ENCODE measurements at places on chromosomes 12 and 14.

GRCh38 chr12:14766649-14767215 lies 36.5 kb downstream of the WBP11 start:
- DNase-seq, result no peak

DNA sequence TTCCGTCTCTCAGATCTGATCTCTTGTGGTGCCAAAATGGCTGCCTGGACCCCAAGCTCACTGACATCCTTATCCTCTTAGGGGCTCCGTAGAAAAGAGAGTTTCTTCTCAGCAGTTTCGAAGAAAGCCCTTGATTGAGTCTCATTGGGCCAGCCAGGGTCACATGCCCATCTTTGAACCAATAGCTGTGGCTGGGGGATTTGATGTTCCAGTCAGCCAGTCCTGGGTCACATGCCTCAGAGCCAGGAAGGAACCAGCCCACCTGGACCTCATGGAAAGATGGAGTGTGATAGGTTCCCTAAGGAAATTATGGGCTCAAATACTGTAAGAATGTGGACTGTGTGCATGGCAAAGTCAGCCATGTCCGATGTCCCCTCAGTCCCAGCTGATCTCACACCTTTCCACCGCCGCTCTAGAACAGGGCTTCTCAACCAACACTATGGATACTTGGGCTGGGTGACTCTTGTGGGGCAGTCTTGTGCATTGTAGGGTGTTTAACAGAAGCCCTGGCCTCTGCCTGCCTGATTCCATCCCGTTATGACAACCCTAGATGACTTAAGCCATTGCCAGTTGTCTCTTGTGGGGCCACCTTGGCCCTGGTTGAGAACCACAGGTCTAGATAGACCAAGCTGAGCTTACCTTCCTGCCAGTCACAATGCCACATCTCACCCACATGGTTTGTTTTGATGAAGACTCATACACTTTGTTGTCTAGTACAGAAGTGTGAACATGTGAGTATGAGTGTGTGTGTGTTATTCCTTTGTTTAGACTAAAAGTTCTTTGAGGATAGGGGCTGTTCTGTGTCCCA lies 163.9 kb downstream of the ADGRD1 start:
- no peak for DNase-seq

DNA sequence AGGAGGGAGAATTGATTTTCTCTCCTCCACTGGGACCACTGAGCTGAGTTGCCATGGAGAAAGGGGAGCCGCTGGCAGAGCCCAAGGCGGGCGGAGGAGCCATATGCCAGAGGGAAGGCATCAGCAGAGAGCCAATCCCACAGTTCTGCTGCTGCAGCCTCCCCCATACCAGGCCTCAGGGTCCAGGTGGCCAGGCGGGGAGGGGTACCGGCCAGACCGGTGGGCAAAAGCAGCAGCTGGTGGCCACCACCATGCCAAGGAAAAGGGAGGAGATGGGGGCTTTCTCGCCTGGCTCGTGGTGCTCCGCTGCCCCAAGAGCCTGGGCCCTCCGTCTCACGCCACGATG lies 72.8 kb downstream of the PITPNM2 start:
- DNase-seq, result peak; percentile 18

DNA sequence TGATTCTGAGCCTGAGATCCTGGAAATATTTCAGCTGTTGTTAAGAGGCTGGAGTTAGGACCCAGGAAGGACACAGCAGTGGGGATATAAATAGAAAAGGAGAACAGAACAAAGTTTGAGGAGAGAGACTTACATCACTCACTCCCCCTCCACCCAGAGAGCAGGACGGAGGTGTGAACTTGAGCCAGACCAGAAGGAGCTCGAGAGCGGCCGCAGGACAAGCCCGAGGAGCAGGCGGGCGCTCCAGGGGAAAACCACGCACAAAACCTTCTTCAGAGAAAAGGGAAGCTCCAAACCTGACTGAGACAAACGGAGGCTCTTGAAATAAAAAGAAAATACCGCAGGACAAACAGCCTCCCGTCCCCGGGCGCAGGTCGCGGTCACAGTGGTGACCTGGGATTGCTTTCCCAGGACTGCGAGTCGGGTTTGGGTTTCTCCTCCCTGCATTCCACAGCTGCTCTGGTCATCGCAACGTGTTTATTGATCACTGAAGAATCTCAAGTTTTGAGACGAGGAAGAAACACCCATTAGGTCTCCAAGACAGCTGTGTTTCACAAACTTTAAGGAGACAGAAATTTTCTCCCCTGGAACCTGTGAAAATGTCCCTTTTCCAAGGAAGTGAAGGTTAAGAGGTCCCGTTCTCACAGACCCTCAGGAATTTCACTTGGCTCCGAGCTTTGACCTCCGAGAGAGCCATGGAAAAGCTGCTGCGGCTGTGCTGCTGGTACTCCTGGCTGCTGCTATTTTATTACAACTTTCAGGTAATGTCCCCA lies at the start of gene ADGRD1:
ADGRD1 (plus strand) TSS at position 137 of the 773 bp plus-strand sequence; CDS start at position 696, 559 bp downstream.
- no peak for DNase-seq

- no peak for DNase-seq
Measured at GRCh38 chr12:110123919-110124268, 263 bp upstream of the IFT81 start.

- peak; percentile 32 for DNase-seq
Measured at GRCh38 chr14:32073537-32074189, 3.4 kb upstream of the ARHGAP5 start.

DNA sequence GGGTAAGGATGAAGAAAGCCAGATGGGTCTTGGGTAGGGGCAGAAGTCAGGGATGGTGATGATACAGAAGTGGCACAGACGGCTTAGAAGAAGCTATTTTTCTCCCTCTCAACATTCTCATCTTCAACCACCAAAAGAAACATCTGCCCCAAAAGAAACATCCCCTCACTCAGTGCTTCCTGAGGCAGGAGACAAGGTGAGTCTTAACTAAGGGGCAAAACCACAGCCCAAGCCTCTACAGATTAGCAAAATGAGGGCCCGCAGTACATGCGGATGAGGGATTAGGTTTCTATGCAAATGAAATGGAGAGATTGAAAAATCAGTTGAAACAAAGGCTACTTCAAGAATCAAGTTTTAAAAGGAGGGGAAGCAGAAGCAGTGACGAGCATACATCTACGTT lies 241.3 kb upstream of the CCDC196 start:
- no peak for DNase-seq

DNA sequence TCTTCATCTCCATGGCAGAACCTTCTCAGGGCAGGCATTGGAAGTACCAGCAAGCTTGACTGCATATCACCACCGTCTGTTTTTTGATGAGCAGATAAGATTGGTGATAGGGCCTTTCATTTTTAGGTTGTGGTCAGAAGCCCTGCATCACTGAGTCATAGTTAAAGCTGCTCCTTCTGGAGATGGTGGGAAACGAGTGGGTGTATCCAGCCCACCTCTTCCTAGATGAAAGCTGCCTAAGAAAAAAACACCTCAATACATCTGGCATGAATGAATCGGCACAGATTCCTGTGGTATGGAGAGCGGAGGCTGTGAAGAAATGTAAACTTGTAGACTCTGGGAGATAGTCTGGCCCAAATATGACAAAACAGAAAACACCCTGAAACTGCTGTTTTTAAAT lies 248.7 kb upstream of the EGLN3 start:
- DNase-seq, result no peak

- no peak for DNase-seq
Measured at GRCh38 chr12:70260646-70261045, 17.4 kb downstream of the CNOT2 start.

DNA sequence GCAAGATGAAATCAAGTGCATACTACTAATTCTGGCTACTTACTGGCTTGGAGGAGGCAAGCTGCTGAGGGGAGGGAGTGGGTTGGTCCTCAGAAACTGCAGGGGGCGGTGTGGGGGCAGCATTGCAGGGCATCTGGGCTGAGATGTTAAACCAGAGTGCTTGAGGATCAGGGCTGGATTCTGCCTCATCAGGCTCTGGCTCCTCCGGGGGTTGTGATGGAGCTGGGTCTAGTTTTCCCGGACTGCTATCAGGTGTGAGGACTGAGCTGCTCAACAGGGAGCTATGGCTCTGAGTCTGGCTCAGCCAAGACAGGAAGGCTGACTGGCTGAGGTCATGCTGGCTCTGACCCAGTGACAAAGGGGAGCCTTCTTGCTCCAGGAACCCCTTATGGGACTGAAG lies 28.6 kb downstream of the BAZ2A start:
- DNase-seq, result no peak

DNA sequence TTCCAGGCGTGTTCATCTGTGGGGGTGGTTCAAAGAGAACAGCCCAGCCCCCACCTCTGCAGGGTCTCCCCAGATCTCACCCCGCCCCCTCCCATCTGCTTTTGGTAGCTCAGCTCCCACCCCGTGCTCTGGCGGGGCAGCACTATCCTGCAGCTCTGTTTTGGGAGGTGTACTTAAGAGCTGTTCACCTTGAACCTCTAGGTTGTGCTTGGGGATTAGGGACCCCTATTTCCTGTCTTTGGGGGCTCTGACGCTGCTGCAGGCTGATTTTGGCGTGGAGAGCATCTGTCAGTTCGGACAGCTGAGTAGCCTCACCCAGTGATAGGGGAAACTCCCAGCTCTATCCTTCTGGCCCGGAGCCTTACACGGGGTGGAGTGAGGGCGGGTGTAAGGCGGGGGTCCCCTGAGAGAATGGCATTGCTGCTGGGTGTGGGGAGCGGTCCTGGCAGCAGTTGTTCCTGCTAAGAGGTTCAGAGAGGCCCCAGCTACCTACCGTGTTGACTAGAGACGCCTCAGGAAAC lies 765 bp downstream of the TMEM120B start:
- no peak for DNase-seq

GRCh38 chr12:18706798-18707197 lies 31.0 kb downstream of the PLCZ1 start:
- DNase-seq, result no peak

DNA sequence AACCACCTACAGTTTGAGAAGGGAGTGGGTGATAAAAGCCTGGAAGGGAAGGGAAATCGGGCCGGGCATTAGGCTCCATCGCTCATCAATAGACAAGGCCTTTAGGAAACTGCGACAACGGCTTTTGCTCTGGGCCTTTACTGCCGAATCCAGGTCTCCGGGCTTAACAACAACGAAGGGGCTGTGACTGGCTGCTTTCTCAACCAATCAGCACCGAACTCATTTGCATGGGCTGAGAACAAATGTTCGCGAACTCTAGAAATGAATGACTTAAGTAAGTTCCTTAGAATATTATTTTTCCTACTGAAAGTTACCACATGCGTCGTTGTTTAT lies 261 bp upstream of the RNU7-1 start:
- peak; percentile 73 for DNase-seq

DNA sequence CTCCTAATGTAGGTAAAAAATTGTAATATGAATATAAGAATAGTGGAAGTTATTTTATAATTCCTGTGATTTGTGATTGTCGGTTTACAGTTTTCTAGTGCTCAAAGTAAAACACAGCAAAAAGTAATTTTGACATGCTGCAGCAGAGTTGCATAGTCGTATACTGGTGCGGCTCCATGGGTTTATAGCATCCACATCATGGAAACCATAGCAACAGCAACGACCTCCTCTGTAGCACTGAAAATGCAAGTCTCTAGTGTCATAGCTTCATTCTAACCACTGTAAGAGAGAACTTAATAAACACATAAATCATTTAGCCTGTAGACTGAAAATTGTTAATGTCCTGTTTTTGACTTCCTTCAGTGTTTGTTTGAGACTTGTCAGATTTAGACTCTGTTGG lies 574.3 kb downstream of the KCNH5 start:
- DNase-seq, result no peak

DNA sequence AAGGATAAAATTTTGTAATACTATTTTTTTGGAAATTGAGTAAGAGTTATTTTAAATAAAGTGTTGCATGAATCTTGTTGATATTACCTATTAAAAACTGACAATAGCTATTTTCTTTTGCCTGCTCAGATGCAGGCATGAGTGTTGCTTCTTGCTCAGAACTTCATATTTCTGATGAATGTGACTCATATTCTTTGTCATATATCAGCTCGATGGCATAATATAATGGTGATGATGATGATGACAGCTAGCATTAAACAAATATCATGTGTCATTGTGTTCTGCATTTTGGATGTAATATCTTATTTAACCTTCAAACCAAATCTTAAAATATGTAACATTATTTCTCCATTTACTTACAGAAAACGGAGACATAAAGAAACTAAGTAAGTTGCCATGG lies 605.5 kb upstream of the FOXG1 start:
- no peak for DNase-seq

GRCh38 chr12:105748806-105749600 lies 389.8 kb downstream of the NUAK1 start:
- DNase-seq, result peak; percentile 12

DNA sequence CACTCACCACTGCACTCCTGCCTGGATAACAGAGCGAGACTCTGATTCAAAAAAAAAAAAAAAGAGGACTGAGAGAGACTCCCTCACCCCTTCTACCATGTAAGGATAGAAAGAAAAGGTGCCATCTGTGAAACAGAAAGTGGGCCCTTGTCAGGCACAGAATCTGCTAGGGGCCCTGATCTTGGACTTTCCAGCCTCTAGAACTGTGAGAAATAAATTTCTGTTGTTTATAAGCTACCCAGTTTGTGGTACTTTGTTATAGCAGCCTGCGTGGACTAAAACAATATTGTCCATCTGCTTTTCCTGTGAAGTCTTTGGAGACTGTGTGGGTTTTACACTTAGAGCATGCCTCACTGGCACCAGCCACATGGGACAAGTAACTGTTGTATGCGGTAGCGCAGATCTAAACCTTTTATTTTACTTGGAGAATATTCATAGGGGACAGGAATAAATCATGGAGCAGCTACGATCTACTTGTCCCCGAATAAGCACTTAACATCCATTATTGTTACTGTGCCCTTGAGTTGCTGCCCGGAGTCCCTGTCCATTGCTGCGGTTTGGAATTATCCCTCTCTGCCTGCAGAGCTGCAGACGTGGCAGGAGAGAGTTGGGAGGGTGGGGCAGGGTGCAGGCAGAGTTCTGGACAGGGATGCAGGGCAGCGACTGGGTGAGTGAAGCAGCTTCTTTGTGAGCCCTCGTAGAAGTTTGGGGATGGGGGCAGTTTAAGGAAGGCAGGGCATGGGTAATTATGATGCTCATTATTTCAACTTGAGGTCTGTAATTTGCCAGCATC lies 52.4 kb upstream of the STON2 start:
- no peak for DNase-seq

GRCh38 chr14:100629098-100629497 lies 41.9 kb upstream of the BEGAIN start:
- DNase-seq, result no peak

DNA sequence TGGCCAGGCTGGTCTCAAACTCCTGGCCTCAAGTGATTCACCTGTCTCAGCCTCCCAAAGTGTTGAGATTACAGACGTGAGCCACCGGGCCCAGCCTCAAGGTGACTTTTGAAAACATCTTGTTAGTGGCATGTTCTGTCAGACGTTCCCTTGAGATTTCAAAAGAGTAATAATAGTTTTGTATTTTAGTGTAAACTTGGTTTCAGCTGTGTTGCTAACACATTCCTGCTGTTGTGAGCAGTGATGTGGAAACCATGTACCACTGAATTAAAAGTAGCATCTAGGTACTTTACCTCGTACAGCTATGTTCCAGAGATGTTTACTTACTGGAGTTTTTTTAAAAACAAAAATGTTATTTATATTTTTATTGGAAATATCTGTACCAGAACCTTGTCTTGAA lies 111.3 kb downstream of the AEBP2 start:
- DNase-seq, result no peak
